Myocyte (in vitro differentiated cells): ENCODE measurements at places on chromosomes 1 and 21.

GRCh38 chr1:226029093-226029496 is 30.0 kb upstream of the SDE2 start:
- DNase-seq, result no peak

DNA sequence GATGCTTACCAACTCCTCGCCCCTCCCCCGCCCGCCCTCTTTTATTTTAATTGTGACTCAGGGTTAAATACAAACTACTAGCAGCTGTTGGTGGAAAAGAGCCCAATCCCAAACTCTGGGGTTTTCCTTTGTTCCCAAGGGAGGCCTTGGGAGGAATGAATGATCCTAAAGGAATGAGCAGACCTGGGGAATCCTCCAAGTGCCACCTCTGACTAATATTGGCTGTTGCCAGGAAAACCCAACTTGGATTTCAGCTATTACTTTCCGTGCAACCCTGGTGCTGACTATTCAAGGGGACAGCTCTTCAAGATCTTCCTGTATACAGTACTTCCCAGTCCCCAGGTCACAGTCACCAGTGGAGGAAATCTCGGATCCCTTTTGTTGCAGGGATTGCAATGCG is 1.3 kb upstream of the S100A10 start:
- peak; percentile 99 for DNase-seq

GRCh38 chr1:1550591-1551432 is 10.4 kb upstream of the TMEM240 start:
- DNase-seq, result peak; percentile 74

DNA sequence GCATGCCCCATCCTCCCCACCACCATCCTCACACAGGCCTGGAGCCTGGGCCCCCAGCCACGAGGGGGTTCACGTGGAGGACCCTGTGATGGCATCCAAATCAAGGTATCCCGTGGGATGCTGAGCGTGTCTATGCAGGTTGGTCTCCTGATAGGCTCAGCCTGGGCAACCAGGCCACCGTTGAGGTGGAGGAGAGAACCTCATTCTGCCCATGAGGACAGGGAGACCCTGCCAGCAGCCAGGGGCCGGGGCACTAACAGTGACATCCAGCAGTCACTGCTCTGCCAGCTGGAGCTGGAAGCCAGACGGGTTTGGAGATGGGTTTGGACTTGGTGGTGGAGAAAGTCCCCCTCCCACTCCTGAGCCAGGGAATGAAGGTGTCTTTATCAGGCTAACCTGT is 582.8 kb downstream of the MATN1 start:
- DNase-seq, result no peak

DNA sequence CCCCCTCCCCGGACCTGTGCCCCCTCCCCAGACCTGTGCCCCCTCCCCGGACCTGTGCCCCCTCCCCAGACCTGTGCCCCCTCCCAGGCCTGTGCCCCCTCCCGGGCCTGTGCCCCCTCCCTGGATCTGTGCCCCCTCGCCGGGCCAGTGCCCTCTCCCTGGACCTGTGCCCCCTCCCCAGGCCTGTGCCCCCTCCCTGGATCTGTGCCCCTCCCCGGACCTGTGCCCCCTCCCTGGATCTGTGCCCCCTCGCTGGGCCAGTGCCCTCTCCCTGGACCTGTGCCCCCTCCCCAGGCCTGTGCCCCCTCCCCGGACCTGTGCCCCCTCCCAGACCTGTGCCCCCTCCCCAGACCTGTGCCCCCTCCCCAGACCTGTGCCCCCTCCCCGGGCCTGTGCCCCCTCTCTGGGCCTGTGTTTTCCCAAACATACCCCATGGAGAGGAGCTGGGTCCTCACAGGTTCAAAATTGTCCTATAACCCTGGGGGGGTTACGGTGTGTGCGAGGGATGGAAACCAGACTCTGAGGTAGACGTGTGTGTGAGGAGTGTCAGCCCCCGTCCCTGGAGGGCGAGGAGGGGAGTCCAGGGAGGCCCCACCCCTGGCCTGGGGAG is 47.6 kb upstream of the POFUT2 start:
- no peak for DNase-seq

DNA sequence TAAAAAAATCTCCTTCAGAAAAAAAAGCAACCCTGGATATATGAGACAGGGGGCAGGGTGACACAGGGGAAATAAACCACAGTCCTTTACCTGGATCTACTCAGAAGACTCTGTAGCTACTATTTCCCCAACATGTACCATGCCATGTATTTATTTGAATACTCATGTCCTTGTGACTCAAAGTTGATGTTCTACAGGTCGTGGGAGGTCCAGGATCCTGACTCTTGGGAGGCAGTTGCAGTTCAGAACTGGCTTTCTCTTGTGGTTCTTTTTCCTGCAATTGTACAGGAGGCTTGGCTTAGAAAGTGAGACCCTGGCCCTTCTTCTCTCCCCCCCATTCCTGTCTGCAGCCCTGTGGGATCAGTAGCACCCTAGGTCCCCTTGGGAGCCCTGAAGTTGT is 5.8 kb upstream of the IL24 start:
- no peak for DNase-seq

DNA sequence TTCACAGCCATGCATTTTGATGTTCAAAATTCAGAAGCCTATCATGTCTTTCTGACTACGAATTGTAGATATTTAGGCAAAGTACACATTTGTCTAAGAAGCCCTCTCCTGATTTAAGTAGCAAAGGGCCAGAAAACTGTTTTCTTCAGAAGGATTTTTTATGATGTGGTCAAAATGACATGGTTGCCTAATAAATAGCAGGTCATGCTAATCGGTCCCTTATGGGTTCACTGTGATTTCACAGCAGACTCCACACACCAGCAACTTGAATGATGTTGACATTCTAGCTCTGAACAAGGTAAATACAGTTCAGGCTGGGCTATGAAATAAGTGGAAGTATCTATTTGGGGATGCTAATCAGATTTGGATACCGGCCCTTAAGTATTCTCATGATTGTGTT is 178.7 kb upstream of the DPYD start:
- no peak for DNase-seq

GRCh38 chr1:225825078-225825477 is 15.2 kb downstream of the EPHX1 start:
- no peak for DNase-seq

- no peak for DNase-seq
Observed at GRCh38 chr21:39525129-39525528, 73.4 kb downstream of the SH3BGR start.

DNA sequence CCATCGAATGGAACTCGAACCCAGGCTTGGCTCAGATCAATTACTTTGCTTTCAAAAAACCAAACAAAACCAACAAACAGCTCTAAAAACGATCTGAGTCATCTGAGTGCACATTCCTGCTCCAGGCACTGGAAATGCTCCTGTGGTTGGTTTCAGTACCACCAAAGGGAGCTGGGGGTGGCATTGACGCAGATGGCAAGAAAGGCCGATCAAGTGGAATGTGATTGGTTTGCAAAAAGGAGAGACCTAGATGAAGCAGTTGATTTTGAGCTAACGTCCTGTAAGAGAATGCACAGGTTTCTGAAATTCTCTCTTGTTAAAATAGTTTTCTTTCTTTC is 39.5 kb downstream of the PIK3CD start:
- DNase-seq, result no peak

DNA sequence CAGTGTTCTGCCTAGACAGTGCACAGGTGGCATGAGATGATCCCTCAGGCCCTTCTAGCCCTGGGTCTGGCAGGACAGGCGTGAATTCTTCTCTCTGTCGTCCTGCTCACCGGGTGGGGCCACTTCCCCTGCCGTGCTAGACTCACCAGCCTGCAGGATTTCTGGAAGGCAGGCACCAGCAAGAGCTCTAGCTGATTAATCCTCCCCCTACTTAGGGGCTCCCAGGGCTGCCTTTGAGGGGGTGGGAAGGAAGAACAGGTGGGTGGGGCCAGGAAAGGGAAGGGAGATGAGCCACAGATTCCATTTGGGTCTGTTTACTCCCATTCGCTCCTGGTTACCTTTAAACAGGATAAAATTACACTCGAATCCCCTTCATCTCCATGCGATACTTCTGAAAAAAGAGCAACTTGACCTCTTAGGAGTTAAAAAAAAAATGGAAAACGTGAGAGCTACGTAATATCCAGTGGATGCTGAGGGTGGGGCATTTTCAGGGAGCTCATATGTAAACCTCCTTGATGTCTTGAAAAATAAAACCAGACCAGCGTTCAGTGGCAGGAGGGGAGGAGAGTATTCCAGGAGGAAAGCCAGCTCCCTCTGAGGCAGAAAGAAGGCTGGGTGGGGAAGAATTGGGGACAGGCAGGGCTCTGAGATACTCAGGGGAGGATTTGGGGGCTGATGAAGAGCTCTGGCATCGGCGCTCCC is 665.5 kb downstream of the PTPRU start:
- no peak for DNase-seq

DNA sequence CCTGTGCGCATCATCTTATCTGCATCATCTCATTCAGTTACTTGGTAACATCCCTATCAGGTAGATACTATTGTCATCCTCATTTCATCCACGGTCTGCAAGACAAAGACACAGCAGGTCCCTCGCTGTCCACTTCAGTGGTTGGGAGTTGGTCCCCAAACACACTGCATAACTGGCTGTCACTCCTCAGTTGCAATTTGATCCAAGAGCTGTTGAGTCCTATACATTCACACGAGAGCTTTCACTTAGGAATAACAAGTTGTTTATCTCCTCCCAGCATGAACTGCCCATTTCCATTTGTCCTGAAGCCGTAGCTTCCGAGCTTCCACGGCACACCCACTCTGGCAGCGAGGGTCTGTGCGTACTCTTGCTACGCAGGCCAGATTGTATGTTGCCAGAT is 472.0 kb downstream of the CAMTA1 start:
- no peak for DNase-seq

- DNase-seq, result no peak
Observed at GRCh38 chr1:49251019-49251784, 474.5 kb upstream of the BEND5 start.

- no peak for DNase-seq
Observed at GRCh38 chr1:219544163-219544846, 68.6 kb downstream of the ZC3H11B start.

DNA sequence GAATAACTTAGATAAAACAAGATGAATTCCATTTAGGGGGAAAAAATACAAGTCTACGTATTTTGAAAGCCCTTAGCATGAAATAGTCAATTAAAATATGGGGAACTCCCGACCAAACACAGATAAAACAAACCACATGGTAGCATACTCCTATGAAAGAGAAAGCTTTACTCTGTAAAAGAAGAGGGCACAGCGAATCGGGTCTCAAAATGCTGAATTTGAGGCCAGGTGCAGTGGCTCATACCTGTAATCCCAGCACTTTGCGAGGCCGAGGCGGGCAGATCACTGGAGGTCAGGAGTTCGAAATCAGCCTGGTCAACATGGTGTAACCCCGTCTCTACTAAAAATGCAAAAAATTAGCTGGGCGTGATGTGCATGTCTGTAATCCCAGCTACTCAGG is 116.9 kb upstream of the TIAM1 start:
- DNase-seq, result no peak

- DNase-seq, result peak; percentile 71
Observed at GRCh38 chr1:100530880-100531487, 7.0 kb upstream of the GPR88 start.
